Activated T-cell treated with anti-CD3 and anti-CD28 coated beads for 48 hours (primary cell): ENCODE measurements at places on chromosomes 4 and X.

- DNase-seq = no peak
Measured at GRCh38 chr4:137267024-137267423, 265.3 kb downstream of the PCDH18 start.

DNA sequence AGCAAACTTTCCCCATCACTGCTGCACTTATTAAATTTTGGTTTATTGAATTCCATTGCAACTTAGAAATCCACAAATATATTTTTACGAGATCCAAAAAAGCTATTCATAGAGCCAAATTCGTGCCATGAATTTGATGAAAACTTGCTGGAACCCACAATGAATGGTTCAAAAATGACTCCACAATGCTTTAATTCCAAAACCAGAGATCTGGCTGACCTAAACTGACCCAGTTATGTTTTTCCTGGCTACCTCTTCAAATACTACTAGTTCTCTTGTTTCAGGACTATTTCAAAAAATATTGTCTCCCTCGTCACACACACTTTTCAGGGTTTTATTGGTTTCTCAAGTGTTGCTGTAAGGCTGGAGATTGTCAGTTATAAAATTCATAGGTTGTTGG lies 474.8 kb downstream of the PDGFC start:
- no peak for DNase-seq

GRCh38 chrX:37434362-37434761 lies 85.2 kb downstream of the PRRG1 start:
- DNase-seq = no peak

DNA sequence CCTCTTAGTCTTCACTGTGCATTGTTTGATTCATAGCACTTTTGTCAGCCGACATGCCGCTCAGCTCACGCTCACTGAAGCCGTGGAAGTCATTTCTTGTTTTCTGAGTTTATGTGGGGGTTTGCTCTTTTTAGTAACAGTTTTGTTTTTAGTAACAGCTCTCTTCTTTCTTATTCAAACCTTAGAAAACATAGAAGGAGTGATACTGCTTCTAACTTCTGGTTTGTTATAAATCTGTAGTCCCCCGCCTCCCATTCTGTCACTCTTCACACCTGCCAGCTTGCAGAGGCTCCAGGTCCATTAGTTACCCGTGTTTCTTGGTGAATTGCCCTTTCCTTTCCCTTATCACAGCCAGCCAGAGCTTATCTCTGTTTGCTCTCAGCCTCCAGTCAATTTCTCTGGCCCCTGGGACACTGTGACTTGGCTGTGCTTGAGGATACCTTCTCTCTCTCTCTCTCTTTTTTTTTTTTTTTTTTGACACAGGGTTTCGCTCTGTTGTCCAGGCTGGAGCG lies 50.5 kb downstream of the GRK4 start:
- DNase-seq = no peak

DNA sequence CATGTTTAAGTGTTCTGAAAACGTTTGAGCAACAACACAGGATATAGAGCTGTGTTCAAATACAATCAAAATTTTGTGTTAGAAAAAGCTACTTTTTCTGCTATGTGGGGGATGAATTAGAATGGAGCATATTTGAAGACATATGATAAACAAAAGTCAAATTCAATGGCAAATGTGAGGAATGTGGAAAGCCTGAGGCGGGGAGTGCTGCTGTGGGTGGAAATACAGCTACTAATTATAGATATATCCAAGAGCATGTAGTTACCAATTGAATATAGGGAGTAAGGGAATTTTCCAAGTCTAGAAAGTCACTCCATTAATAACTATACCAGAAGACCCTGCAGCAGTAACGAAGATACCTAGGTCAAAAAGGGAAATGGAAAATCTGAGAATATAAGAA lies 2370.4 kb upstream of the TENM3 start:
- DNase-seq = no peak

DNA sequence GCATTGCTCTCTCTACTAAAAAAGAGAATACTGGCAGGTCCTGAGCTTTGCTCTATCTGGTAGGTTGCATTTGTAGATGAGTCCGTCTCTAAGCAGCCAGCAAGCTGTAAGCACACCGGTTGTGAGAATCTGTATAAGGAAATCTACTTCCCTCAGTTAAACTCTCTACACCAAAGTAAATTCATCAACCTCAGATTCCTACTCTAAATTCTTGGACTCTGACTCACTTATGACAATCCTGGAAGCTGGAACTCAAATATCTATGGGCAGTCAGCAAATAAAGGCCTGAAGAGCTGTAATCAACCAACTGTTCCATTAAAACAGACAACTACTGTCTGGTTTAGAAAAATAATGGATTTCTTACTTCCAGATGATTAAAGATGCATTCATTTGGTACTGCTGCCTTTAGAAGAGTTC lies 37.9 kb downstream of the FAT1 start:
- no peak for DNase-seq

GRCh38 chr4:3412257-3413020 lies 29.3 kb upstream of the HGFAC start:
- DNase-seq = no peak

DNA sequence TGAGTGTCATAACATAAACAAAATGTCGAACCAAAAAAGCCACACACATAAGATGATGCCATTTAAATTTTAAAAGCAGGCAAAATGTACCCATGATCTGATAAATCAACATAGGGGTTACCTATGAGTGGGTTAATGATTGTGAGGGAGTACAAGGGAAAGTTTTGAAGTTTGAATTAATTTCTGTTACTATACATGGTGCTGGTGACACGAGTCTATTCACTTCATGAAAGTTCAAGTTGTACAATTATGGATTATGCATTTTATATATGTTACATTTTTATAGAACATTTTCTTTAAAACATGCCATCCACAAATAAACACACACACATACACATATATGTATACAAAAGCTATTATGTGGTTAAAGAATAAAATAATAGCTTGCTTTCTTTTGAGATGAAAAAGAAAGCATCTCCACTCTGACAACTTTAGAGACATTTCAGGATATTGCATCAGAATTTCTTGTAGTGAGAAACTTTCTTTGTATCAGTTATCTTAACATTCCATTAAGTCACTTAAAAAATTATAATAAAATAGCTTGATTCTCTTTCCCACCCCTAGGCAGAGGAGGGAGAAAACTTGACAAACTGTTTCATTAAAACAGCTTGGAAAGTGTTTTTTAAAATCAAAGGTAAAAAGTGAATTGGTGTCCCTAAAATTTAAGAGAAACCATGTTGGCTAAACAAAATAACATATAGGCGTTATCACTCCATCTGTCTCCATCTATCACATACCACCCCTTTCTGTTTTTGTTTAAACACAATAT lies 891.8 kb upstream of the NDST4 start:
- DNase-seq = no peak
